BE2C (cell line): ENCODE measurements at places on chromosomes 6 and 20.

GRCh38 chr6:8674126-8674525, 238.8 kb upstream of the SLC35B3 start:
- no peak for DNase-seq

GRCh38 chr6:151093706-151094105, 146.1 kb upstream of the AKAP12 start:
- DNase-seq, result no peak

- DNase-seq, result no peak
Measured at GRCh38 chr20:51434580-51435247, 107.8 kb downstream of the NFATC2 start.

GRCh38 chr6:28922004-28922820, 1.6 kb downstream of the TRIM27 start:
- no peak for DNase-seq

DNA sequence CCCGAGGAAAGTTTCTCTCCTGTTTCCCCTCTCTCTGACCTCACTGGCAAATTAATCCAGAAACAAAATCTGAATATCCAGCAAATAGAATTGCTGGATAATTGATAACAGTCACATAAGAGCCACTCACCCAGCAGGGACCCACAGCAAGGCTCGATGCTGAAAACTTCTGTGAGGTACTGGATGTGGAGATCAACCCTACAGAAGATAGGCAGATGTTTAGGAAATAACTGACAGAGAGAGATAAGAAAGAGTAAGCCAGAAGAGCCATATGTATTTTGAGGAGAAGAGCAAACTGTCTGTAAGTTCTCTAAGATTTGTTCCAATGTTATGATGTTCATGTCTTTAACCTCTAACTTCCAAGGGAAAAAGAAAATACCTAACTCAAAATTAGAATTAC, 59.7 kb downstream of the PKHD1 start:
- DNase-seq, result no peak

GRCh38 chr20:48047447-48047846, 262.2 kb upstream of the SULF2 start:
- DNase-seq, result no peak

DNA sequence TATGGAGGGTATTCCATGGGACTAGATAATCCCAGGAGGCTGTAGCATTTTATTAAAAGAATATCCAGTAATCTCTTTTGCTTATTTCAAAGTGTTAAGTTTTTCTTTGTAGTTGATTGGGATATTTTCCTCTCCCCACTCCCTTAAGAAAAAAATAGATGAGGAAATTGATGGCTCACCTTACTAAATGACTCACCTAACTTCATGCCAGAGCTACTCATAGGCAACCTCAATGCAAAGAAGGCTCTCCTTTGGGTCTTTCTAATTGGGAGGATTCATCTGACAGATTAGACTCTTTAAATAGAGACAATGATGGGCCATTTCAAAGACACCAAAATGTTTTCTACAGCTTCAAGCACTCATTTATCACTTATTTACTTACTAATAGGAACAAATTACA, 528.5 kb upstream of the BTBD3 start:
- DNase-seq, result no peak
